NCI-H446 (cell line): ENCODE measurements at places on chromosomes 5 and 9.
A peak's percentile ranks its signal among the peaks of the same experiment; 100 is the strongest.

- DNase-seq = no peak
These were observed 364.1 kb upstream of the SLC30A5 start for GRCh38 chr5:68729678-68730077.

DNA sequence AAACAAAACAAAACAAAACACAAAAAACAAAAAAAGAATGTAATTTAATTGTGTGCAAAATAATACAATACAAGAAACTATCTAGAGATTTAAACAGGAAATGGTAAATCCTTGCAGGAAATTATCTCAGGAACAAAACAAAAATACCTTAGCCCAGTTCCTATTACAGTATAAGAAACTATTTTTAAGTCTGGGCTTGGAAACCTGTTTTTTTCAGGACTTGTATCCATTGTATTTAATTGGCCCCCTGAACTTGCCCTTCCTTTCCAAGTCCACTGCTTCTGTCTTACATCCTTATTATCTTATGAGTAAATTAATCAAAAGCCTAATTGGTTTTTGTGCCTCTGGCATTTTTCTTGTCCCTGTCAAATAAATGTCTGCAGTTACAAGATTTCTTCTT lies 48.5 kb downstream of the ST8SIA4 start:
- DNase-seq = no peak

DNA sequence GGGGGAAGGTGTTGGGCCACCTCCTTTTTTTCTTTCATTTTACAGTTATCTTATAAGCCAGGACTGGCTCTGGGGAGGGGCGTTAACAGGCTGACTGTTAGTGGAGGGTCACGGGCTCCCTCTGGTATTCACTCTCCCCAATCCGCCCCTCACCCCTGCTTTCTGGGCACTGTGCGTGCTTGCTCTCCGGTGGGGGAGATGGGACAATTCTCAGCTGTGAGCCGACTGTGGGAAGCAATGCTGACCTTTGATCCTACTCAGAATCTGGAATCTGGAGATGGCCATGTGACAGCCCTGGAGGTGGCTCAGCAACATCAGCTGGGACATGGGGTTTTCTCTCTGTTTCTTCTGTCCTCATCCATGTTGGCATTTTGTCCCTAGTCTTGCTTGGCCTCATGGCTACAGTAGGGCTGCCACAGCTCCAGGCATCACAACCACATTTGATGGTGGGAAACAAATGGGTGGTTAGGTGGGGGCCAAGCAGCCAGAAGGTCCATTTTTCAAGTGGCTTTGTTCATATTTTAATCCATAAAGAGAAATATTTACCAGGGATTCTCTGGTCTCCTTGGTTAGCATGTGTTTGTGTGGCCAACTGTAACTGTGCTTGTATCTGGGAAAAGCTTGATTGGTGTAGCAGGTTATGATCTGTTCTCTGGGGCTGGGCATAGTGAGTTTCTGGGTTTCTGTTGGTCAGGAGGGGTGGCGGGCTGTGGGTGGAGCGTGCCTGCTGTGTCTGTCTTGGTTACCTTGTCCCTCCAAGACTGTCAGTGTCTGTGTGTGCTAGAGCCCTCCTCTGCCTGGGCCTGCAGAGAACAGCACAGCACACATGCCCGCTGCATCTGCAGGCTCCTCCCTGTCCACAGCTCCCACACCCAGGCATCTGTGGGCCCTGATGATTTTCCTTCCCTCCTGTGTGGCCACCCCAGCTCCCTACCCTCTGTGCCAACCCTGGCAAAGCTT lies 12.4 kb downstream of the WNK2 start:
- DNase-seq = no peak

DNA sequence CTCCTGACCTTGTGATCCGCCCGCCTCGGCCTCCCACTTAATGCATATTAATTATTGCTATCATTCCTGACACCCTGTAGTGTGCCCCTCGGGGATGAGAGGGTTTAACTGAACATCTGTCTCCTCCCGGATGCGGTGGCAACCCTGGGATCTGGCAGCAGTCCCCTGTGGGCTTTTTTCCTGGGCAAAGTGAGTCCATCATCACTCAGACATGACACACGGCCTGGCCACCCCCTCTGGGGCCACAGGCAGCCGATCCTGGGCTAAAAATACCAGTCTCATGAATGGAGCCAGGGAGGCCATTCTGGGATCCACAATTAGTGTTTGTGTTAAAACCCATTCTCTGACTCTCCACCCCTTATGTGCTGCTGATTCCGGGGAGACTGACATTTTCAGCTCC lies 161.2 kb downstream of the RGS3 start:
- DNase-seq = no peak

GRCh38 chr5:77719666-77720363 lies 56.3 kb downstream of the TBCA start:
- DNase-seq = no peak

DNA sequence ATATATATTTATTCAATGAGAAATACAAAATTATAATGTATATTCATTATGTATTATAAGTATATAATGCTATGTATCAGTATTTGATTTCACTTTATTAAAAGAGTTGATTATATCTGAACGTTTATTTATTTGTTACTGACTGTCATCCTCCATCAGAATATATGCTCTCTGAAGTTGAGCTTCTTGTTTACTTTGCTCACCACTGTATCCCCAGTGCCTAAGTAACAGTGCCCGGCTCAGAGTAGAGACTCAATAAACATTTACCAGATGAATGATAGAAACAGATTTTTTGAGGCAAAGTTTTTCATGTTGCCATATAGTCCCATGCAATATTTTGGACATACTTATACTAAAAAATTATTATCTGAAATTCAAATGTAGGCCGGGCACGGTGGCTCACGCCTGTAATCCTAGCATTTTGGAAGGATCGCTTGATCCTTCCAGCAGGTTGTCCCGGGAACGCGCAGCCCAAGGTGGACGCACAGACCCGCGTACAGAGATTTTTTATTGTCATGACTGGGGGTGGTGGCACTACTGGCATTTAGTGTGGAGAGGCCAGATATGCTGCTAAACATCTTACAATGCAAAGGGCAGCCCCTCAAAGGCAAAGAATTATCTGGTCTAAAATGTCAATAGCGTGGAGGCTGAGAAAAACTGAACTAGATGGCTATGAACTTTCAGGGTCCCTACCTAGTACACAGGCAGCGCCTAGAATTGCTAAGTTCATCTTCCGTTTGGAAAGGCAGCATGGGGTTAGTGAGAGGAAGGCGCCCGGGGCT lies 761 bp upstream of the DNAJC25 start:
- DNase-seq = no peak

DNA sequence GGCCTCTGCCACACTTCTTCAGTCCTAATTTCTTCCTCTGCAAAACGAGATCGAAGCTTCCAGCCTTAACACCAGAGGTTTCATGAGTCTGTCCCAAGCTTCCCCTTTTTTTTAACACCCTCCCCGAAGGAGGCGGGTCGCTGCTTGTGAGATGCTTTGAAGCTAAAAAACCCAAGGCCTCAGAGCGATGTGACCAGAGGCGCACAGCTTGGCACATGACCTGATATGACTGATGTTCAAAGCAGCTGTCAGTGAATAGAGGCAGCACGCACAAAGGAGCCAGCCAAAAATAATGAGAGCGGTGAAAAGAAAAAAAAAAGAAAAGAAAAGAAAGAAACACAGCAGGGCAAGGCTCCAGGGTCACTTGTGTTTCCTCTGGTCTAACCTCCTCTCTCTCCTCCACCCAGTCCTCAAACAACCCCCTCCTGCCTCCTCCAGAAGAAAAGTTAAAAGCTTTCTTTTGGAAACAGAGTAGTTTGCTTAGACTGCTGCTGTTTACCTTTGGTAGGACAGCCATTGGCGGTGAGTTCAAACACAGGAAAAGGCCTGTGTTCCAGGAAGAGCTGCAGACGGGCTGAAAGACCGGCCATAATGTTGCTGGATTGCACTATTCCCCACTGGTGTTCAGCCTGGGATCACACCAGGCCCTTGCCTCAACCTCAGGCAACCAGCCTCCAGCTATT lies 10.9 kb upstream of the ZNF366 start:
- peak; percentile 15 for DNase-seq

- DNase-seq = no peak
These were observed 228.9 kb downstream of the GRIA1 start for GRCh38 chr5:153719324-153719723.
